ENCODE measurements at places on chromosomes 3 and 15. TPM values are rescaled to one million over a fixed set of nuclear protein-coding genes. Genes with fewer than 3 reads are reported as not detected.

ROBO1 gene
- 13.4 TPM for total RNA-seq

IL5RA gene
- total RNA-seq, result not detected

GRCh38 chr15:101112336-101113113, 139.3 kb downstream of the CHSY1 start:
- no peak for ATAC-seq

DNA sequence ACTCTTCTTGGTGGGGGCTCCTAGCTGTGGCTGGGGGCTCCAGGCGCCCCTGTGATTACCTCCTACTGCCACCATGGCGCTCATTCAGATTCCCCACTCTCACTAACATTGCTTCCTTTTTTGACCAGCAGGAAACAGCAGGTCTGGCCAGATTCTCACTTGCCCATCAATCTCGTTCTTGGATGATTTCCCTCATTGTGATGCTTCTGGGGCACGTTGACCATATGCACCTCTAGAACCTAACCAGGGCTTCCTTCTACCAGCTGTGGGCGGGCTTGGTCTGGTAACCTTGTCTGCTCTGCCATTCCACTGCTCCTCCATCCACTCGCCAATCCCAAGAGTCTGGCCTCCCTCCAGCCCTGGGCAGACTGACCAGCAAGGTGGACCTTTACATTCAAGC, 35.9 kb upstream of the PTPN23 start:
- no peak for ATAC-seq

DNA sequence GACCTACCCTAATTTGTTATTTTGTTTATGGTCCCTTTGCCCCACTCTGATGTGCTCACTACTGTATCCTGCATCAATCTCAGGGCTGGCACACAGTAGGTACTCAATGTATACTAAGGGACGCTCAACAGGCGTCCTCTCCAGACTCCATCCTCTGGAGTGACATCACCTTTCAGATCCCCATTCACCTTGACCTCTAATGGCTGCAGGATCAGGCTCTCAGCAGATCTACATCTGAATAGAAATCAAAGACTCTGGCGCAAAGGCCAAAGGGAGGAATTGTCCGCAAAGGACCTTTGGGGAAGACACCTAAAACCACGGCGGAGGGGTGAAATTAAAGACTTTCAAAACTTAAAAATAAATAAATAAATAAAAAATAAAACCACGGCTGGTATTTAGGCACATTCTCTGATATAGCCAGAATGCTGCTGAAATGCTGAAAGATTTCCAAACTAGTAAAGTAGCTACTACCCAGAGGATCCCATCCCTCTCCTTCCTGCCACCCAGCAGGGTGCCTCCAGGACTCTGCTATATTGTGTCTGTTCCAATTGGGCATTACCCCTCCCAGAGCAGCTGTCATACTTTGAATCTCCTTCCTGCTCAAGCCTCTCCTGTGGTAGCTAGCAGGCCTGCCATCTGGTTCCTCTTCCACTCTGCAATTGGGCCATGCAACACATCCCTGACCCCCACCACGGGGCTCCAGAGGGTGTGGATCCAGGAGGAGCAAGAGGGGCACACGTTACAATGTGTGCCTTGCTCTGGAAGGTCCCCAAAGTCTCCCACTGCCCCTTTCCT, 6.1 kb downstream of the SHF start:
- ATAC-seq, result no peak

- ATAC-seq, result peak; percentile 92
These were observed 125.9 kb downstream of the ATP10A start for GRCh38 chr15:25737218-25737643.

SLCO2A1 gene
- total RNA-seq, result 7.8 TPM

- no peak for ATAC-seq
These were observed 60.0 kb upstream of the NTRK3 start for GRCh38 chr15:88316586-88316985.

GRCh38 chr3:143163562-143164100, 44.1 kb downstream of the CHST2 start:
- ATAC-seq, result no peak

CYP1A1 gene
- not detected for total RNA-seq

DNA sequence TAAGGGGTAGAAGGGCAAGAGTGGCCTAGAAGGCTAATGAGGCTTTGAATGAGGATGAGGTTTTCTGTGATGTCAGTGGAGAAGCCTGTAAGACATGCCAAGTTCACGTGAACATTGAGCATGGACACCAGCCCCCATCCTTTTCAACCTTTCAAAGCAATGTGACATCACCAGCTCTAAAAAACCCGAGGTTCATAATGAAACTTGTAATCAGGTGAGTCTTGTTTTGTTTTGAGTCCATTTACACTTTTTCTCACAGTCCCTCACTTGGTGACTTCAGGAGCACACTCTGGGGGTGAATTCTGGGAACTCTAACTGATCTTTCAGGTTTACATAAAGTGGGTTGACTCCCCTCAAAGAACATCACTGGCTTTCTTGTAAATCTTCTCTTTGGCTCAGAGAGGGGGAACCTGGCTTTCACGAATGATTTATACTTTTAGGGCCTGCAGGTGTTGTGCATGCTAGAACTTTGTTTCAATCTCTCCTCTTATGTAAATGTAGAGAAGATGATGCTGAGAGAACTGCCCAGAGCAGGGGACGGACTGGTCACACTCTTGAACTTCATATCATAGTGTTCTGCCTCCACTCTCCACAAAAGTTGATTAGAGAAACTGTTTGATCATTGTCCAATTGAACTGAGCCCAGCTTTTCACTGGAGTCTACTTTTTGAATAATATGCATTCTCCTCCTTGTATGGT, 224.7 kb upstream of the SATB1 start:
- ATAC-seq, result no peak

PLA2G4D gene
- not detected for total RNA-seq

C3orf49 gene
- not detected for total RNA-seq

GRCh38 chr3:149947231-149947630, 23.5 kb downstream of the PFN2 start:
- ATAC-seq, result no peak

- no peak for ATAC-seq
These were observed 140.0 kb downstream of the KCNAB1 start for GRCh38 chr3:156260331-156260730.

DNA sequence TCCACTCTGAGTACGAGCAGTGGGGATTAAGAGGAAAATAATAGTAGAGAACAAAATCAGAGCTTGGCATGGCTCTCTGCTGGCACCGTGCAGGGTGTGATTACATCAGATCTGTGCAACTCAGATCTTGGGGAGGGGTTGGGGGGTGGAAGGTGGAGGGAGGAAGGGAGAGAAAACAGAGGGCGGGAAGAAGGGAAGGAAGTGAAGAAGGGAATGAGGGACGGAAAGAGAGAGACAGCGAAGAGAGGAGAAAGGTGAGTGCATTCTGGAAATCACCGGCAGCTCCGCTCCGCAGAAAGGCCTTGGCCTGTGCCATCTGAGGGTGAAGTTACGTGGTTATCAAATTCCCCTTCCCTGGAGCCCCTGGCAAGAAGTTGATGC, 31.0 kb upstream of the ADAMTS17 start:
- peak; percentile 83 for ATAC-seq

DNA sequence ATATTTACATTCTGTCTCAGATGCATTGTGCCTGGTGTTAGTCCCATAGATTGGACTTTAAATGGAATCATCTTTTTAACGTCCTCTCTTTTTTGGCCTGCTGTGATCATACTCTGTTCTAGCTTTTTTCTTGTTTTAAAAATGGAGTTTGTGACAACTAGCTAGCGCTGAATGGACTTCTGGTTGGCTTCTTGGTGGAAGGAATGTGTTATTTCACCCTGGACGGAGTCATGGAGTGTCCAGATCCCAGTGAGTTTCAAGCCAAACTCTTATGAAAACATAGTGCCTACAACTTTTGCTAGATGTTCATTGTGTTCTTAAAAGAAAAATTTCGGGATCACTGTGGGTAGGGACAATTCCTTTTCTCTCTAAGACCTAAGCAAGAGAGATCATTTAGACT, 192.6 kb downstream of the TCF12 start:
- no peak for ATAC-seq

DNA sequence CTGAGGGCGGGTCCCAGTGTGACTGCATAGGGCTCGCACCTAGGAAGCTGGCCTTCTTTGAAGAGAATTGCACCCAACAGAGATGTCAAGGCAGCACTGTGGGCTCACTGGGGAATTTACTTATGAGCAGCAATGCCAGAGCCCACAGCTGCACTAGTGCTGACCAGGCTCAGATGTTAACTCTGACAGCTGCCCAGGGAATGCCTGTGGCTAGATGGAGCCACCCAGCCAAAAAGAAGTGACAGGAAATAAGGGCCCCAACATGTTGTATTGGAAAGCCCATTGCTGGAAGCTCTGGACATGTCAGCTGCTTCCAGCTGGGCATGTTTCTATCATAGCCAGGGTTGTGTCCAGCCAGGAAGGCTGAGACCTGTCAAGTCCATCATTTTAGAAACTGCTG, 90.9 kb upstream of the ZNF280D start:
- no peak for ATAC-seq

MME gene
- total RNA-seq, result 1.5 TPM

- ATAC-seq, result no peak
These were observed 35.1 kb upstream of the PPARG start for GRCh38 chr3:12253516-12254343.

GRCh38 chr15:37709669-37710068, 224.8 kb upstream of the TMCO5A start:
- no peak for ATAC-seq

DNA sequence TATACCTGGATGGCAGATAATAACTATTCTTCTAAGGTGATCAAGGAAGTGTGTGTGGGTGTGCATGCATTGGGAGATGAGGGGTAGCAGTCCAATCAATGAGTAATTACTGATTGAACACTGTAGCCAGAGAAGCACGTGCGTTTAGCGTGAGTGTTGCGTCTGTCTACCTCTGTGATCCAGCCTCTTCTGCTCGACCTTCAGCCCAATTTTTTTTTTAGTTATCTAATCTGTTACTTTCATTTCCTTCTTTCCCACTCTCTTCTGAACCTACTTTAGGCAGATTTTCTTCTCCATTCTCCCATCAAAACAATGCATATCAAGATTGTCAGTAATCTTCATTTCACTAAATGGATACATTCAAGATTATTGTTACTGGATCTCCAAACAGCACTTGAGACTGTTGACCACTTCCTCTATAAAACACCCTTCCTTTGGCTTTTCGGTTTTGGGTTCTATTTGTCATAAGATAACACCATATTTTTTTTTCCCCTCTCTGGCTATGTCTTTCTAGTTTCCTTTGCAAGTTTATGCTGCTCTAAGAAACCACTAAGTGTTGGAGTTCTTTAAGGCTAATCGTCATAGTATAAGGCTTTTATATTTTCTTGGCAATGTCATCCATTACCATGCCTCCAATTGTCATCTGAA, 41.0 kb downstream of the MCTP2 start:
- ATAC-seq, result no peak

KCNMB2 gene
- not detected for total RNA-seq

DNA sequence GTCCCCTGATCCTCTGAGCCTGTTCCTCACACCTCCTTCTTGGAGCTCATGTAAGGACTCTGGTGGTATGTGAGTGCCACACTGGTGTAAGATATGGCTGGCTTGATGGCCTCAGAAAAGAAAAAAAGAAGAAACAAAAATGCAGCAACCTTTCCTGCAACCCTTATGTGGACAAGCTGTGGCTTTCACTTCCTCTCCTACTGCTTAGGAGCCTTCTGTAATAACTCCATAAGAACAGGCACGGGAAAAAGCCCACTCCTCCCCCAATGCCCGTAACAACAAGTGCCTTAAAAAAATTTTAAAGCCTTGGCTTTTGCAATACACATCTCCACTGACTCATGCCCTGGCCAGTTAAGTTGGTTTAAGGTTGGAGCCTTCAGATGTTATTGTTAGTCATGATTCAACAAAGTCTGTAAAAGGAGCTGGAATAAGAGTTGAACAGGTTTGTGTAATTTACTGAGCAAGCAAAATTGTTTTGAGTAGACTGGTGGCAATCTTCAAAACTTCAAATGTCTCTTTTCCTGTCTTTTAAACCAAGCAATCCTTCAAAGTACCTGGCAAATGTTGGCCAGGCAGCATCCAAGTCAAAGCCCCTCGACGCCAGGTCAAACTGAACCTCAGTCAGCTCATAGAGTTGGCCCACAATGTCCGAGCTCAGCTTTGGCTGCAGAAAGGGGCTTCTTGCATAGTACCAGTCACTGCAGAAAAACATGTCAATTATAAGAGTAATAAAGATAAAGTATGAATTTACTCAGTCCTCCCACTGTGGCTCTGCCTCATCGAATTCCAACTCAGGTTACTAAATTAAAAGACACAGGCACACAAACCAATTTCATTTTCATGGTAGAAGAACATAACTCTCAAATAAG, 22.9 kb downstream of the FYCO1 start:
- ATAC-seq, result peak; percentile 88

GRCh38 chr3:195522254-195523023, 20.7 kb downstream of the PPP1R2 start:
- ATAC-seq, result no peak

- ATAC-seq, result peak; percentile 34
These were observed 32.4 kb downstream of the FRMD4B start for GRCh38 chr3:69353503-69353902.

DNA sequence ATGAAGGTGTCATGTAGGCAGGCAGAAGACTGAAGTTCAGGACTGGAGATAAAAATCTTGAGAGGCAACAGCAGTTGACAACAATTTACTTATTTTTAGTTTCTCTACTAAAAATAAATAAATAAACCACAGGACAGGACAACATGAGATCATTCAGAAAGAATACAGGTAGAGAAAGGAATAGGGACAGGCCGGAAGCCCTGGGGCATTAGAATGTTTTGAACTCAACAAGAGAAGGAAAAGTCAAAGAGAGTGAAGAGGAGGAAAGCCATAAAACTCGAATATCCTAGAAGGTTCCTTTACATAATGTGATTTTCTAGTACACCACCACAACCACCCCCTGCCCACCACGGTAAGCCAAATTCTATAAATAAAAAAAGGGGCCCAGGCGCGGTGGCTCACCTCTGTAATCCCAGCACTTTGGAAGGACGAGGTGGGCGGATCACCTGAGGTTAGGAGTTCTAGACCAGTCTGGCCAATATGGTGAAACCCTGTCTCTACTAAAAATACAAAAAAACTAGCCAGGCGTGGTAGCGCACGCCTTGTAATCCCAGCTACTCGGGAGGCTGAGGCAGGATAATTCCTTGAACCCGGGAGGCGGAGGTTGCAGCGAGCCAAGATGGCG, 4.7 kb downstream of the PIK3CB start:
- ATAC-seq, result no peak

DNA sequence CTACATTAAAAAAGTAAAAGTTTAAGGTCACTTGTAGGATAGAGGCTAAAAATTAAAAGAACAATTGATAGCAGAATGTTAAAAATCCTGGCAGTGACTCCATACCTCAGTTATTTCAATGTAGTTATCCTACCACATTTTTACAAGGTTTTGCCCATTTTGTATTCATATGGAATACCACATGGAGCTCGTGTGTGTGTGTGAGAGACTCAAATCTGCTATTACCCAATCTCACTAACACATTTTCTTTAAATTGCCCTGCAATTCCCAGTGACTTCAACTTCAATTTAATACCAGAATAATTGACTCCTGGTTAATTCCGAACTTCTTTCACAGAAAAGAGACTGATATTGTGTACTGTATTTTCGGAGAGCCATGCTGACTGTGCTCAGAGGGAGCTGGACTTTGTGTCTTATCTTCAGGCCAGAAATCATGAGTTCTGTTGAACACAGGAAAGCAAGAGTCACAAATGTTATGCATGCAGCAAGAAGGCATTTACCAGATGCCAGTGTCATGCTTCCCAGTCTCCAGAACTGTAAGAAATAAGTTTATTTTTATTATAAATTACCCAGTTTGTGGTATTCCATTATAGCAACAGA, 529.0 kb upstream of the NECTIN3 start:
- ATAC-seq, result no peak

CFAP44 gene
- 3.2 TPM for total RNA-seq

Data from gastroesophageal sphincter (tissue), 4 donors.